A172 (cell line): ENCODE measurements at places on chromosomes 12 and 14.

DNA sequence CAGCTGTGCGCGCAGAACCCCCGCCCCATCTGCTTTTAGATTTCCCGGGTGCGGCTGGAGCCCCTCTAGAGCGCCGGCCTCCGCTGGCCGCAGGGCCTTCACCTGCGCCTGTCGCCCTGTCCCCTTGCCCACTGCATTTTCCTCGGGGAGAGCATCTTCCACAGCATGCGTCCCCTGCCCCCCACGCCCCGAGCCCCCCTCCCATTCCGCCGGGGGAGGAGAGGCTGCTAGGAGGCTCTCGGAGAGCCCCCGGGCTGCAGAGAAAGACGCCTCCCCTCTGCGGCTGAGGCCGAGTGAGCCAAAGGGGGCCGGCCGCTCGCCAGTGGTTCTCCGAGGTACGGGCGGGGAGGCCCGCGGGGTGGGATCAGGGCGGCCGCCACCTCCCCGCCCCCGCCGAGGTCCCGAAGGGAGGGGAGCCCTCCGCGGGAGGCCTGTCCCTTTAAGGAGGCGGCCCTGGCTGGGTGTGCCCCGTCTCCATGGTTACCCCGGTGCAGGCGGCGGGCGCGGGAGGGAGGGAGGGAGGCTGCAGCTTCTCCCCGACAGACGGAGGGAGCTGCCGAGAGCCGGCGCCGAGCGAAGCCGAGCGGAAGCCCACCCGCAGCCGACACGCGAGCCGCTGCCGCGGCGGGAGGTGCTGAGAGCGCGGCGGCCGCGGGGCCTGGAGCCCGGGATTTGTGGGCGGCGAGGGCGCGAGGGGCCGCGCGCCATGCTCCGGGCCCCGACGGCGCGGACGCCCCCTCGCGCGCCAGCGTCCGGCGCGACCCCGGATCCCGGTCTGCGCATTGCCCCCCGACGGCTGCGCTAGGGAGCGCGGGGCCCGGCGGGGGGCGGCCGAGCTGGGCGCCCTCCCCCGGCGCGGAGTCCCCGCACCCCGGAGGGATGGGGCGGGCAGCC lies at the start of gene KCNH3:
Gene KCNH3 (plus strand): TSS at position 521 of the 894 bp plus-strand sequence. CDS start 387 bp downstream, outside the sequence.
- DNase-seq, result peak; percentile 49

GRCh38 chr12:32134101-32134888 lies 27.6 kb downstream of the BICD1 start:
- peak; percentile 82 for DNase-seq

DNA sequence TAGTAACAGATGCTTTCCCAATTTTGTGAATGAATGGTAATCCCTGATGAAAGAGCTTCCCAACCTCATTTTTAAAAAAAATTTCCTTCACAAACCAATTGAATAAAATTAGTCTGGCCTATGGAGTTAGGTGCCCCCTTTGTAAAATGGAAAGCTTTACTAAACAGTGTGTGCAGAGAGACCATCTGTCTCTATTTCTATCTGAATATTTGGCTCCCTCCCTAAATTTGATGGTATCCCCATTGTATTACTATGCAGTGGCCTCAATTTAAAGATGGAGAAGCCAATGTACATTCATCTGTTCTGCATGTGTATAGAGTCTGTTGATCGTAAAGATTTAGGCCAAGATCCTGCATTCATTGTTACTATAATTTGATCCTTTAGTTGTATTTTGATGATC lies 397.7 kb upstream of the RGS6 start:
- DNase-seq, result no peak

DNA sequence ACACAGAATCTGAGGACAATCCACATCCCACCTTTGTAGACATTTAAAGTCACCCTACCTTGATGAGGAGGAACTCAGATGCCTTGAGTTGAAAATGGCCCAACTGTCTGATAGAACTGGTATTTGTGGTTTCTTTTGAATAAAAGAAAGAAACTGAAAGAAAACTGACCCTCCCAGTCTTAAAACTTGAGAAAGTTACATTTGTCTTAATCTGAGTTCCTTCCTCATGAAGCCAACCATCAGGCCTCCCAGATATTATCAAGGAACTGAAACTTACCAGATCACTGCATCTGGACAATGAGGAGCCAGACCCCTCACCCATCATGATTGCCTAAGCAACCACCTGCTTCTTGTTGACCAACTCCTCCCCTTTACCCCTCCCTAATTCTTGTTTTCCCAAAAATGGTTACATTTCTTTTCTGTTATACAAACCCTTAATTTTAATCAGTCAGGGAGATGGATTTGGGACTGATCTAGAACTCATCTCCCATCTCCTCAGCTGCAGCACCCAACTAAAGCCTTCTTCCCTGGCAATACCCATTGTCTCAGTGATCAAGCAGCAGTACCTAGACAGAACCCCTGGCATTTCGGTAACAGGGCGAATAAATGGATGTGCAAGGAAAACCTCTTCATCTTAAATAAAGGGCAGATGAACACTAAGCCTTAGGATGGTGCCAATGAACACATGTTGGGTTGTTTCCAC lies 72.0 kb upstream of the RESF1 start:
- DNase-seq, result no peak

- no peak for DNase-seq
These were observed 173.2 kb downstream of the BRMS1L start for GRCh38 chr14:35999294-35999693.
